Activated CD8-positive, alpha-beta memory T cell treated with anti-CD3 and anti-CD28 coated beads for 24 hours (primary cell): ENCODE measurements at places on chromosomes 11 and 22.
A peak's percentile ranks its signal among the peaks of the same experiment; 100 is the strongest.

DNA sequence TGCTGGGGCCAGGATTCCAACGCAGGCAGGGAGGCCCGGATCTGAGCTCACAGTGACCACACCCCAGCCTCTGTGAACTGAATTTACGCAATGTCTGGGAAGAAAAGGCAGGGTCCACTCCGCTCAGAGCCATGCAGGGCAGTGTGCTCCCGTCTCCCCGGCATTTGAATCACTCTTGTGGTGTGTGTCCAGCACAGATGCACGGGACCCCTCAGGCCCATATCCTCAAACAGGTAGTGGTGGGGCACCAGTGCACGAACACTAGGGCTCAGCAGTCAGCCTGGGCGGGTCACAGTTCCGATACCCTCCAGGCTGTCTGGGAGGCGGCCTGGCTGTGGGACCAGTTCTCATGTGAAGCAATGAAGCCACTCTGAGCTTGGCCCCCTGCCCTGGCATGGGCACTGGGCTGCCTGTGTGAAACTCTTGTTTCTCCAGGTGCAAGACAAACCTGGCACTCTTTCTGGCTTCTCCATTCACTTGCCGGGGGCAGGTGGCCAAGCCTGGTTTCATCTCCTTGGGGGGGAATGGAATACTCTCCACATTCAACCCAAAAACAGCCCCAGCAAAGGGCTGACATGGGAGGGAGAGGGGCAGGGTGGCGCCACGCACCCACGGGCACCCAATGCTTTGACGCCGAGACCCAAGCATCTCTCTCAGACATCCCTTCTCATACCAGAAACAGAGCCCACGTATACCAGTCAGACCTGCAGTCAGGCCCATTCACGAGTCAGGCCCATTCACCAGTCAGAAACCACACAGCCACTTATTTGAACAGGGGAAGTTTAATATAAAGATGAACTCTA lies 14.3 kb downstream of the DHCR7 start:
- DNase-seq: no peak

DNA sequence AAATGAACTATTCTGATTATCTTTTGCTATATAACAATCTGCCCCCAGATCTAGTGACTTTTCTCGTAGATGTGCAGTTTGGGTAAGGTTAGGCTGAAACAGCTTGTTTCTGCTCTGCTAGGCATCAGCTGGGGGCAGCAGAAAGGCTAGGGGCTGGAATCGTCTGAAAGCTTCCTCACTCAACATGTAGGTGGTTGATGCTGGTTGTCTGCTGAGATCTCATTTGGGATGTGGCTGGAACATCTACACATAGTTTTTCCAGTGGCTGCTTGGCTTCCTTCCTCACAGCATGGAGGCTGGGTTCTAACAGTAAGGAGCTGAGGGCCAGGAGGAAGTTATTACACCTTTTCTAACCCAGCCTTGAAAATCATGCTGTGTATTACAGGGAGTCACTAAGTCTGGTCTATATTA lies 30.2 kb downstream of the USP47 start:
- no peak for DNase-seq

DNA sequence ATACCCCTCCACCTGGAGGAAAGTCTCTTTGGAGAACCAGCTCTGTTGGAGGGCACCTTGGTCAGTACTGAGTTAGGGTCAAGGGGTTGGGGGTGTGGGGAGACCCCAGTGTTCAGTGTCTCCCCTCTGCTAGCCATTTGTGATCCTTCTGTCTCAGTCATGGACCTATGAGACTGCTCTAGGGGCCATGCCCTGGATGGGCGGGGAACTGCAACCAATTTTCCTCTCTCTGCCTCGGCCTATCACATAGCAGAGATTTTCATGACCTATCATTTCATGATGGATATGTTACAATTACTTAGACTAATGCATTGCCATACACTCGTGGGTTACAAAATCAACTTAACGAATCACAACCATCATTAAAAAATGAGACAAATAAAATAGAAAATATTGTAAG lies 7.4 kb downstream of the OTOG start:
- no peak for DNase-seq

DNA sequence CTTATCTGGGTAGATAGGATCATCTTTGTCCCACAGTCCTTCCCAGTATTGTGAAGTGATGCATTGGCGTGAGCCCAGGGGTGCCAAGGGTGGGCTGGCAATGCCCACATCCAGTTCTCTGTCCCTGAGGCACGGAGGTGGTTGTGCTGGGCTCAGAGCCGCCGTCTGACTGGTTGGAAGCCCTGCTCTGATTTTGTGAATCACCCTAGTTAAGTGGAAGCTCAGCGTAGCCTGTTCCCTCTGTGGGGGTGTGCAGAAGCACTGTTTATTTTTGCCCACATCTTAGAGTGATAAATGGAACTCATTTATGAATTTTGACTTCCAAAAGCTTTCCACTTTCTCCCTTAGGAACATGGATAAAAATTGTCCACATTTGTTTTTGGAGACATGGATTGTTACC lies 13.6 kb downstream of the BCR start:
- no peak for DNase-seq

GRCh38 chr22:23110190-23110921 lies 31.4 kb downstream of the RSPH14 start:
- no peak for DNase-seq

DNA sequence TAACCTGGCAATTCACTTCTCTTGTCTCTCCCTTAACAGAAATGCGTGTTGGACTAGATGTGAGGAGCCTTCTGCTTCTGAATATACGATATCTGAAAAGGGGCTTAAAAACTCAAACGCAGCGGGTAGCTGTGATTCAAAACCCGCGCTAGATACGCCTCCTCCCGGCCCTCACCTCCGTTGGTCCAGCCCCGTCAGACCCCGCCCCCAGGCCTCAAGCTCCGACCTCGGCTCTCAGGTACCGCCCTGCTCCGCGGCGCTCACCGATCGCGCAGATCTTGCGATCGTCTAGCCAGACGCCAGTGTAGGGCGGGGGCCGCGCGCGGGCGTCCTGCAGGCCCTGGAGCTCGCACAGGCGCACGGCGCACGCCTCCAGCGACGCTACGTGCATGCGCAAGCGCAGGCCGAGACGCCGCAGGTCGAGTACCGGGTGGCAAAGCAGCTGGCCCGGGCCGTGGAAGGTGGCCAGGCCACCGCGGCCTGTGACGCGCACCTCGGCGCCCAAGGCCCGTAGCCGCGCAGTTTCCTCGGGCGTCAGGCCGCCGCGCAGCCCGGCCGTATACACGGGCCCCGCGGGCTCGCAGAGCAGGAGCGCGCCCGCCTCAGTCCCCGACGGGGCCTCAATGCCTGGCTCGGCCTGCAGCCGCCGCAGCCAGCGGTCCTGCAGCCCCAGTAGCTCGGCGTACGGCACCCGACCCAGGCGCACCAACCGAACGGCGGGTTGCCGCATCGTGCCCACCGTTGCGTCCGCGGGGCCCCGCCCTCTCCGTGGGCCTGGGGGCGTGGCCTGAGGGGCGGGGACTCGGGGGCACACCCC lies at the start of gene LIPT2:
LIPT2 (minus strand) TSS at position 751 of the 817 bp plus-strand sequence; CDS start at position 730, 21 bp downstream.
- peak; percentile 97 for DNase-seq

DNA sequence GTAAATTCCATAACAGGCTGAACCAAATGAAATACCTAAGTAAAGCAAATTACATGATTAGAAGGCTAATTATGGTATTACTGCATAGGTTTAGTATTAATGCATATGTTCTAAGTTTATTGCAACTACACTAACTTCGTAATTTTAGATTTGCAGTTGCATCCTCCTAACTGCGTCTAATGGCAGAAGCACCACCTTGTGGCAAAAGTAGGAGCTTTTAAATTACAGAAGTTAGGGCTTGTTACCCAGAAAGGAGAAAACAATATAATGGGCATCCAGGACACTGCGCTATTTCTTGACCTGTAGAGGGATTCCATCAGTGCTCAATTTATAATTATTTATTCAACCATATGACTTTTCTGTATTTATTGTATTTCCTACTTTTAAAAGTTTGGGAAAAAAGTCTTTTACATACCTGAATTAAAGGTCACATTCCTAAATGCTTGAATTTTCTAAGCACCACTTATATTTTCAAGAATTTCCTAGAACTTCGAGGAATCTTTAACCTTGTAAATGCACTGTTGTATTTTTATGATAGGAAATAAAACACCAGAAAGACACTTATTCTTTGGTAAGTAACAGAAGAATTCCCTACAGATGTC lies 16.3 kb upstream of the GPR83 start:
- no peak for DNase-seq

DNA sequence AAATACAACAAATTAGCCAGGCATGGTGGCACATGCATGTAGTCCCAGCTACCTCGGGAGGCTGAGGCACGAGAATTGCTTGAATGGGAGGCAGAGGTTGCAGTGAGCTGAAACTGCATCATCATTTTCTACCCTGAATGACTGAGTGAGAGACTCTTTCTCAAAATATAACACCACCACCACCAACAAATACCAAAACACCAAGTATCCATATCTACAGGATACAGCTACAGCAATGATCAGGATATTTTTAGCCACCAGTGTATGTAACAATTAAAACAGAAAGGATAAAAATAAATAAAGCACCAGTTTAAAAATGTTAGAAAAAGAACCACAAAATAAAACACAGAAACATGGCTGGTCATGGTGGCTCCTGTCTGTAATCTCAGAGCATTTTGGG lies 13.2 kb downstream of the A4GALT start:
- no peak for DNase-seq

DNA sequence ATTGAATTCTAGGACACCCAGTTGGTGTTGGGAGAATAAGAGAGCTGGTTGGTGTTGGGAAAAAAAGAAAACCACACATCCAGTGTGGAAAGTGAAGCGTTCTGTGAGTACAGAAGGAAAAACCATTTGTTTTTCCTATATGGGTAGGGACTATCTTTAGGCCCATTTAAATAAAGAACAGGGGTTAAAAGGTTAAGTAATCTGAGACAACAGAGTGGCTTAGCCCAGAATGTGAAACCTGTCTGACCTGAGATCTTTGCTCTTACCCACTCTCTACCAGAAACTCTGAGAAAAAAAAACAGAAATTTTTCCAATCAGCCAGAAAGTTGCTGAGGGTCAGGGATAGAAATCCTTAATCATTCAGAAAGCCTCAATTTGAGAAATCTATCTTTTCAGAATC lies 59.8 kb upstream of the LRRC55 start:
- no peak for DNase-seq

DNA sequence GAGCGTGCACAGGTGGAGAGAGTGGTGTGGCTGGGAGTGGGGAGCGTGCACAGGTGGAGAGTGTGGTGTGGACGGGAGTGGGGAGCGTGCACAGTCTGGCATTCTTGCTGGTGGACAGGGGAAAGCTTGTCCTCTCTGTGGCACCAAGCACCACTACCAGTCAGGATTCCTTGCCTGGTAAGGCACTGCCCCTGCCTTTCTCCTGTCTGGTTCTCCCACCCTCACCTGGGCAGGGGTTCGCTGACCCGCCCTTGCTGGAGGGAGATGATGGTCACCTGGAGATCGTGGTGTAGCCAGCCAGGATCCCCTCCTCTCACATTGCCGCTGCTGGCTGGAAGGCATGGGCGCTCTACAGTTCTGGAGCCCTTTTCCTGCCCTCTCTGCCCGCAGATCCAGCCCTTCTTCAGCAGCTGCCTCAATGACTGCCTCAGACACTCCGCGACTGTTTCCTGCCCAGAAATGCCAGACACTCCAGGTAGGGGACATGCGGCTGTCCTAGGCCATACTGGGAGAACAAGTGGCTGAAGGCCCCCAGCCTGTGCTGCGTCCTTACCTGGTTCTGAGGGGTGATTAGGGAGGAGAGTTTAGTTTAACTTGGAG lies 16.7 kb downstream of the TMEM121B start:
- no peak for DNase-seq

- no peak for DNase-seq
These were observed 16.4 kb downstream of the PPM1F start for GRCh38 chr22:21936151-21936775.

GRCh38 chr11:112697391-112698178 lies 263.6 kb upstream of the NCAM1 start:
- DNase-seq: no peak

- no peak for DNase-seq
These were observed 42.2 kb downstream of the PDE2A start for GRCh38 chr11:72631806-72632731.

- DNase-seq: no peak
These were observed 5.4 kb downstream of the HYOU1 start for GRCh38 chr11:119051440-119052162.

- DNase-seq: no peak
These were observed 610.0 kb upstream of the CADM1 start for GRCh38 chr11:116114198-116114651.

- DNase-seq: no peak
These were observed 6.7 kb downstream of the PDGFB start for GRCh38 chr22:39238101-39238466.

DNA sequence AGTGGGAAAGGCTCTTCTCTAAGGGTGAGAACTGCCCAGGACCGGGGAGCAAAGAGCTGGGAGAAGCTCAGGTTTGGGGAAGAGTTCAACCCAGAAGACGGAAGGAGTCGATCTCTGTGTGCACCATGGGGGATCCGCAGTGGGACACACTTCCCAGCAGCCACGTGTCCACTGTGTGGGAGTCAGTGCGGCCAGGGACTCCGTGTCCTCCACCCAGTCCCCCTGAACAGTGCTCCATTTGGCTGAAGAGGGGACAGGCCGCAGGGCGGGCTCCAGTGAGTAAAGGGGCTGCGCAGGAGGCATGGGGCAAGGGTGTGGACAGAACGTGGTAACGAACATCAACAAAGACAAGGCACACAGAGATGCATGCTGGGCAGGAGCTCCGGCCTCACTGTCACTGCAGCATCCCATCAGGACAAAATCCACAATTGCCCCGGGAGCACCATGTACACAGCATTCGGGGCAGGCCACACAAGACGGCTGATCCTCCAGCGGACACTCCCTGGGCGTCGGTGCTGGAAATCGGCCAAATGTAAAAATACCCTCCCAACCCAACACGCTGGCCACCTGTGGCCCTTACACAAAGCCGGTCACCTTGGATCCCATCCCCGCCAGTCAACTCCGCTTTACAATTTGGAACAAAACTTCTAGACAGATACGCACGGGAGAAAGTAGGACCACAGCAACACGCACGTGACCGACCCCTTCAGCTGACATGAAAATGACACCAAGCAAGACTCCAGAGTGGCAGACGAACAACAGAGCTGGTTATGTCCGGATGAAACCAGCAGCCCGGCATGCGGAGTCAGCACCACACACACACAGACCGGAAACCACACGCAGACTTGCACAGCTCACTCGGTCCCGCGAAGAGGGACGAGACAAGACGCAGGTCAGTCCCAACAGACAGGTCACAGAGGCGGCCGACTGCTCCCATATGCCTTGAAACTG lies 366.8 kb downstream of the SHANK2 start:
- DNase-seq: no peak

DNA sequence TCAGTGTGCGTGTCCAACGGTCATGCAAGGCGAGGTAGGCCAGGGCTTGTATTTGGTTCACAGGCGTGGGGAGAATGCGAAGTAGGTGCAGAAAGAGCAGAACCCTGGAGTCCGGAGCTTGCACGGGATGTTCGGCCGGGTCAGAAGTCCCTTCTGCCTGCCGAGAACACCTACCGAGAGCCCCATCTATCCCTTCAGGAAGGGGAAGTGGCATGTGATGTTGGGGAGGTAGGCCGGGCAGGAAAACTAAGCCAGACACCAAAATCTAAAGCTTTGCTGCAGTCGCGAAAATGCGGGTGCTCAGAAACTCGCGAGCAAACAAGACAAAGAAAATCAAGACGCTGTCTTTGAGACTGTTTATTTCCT lies 435 bp upstream of the TAF6L start:
- DNase-seq: peak; percentile 76
